NAMALWA (cell line): ENCODE measurements at places on chromosomes 13 and 19.

- DNase-seq = no peak
These were observed 222.8 kb downstream of the PCDH20 start for GRCh38 chr13:61192826-61193225.

GRCh38 chr13:105871768-105872167, 663.7 kb downstream of the EFNB2 start:
- no peak for DNase-seq

DNA sequence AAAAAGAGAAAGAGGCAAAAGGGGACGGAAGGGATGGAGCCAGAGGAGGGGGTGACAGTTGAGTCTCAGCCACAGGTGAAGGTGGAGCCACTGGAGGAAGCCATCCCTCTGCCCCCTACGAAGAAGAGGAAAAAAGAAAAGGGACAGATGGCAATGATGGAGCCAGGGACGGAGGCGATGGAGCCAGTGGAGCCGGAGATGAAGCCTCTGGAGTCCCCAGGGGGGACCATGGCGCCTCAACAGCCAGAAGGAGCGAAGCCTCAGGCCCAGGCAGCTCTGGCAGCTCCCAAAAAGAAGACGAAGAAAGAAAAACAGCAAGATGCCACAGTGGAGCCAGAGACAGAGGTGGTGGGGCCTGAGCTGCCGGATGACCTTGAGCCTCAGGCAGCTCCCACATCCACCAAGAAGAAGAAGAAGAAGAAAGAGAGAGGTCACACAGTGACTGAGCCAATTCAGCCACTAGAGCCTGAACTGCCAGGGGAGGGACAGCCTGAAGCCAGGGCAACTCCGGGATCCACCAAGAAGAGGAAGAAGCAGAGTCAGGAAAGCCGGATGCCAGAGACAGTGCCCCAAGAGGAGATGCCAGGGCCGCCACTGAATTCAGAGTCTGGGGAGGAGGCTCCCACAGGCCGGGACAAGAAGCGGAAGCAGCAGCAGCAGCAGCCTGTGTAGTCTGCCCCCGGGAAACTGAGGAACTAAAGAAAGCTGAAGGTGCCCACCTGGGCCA, 2.5 kb downstream of the POLR1G start:
- no peak for DNase-seq

DNA sequence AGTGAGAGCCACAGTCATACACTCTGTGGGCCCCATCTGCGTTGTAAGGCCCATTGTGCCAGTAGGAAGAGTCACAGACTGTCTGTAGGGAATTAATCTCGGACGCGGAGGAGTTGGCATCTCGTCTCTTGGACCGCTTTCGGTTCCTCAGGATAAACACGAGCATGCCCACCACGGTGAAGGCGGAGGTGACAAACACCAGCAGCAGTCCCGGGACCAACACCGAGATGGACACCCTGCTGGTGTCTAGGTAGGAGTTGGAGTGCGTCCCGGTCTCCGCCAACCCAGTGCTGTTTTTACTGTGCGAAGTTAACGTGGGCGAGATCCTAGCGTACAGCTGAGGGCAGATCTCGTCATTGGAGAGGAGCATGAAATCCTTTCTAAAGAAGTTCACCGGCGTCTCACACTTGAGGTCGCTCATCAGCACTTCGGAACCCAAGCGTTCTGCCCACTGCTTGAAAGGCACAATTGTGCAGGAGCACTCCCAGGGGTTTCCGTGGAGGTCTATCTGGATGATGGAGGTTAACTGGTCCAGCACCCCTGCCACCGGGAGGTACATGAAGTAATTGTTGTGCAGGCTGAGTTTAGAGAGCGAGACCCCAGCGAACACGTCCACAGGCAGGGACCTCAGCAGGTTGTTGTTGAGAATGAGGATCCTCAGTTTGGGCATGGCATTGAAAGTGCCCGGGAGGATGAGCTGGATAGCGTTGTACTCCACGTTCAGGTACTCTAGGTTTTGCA, 2.7 kb downstream of the SLITRK1 start:
- no peak for DNase-seq

- DNase-seq = no peak
These were observed 46.2 kb downstream of the ING1 start for GRCh38 chr13:110759710-110760109.
